ENCODE measurements at places on chromosomes 11 and 22. TPM values are rescaled to one million over a fixed set of nuclear protein-coding genes. Genes with fewer than 3 reads are reported as not detected.

The CNIH2 gene
- under 0.01 TPM for total RNA-seq

The BDNF gene
- total RNA-seq: 1.4 TPM

The SMTNL1 gene
- total RNA-seq: not detected

The SBF2 gene
- 29.4 TPM for total RNA-seq

The UBASH3B gene
- total RNA-seq: 17.2 TPM

The ACAT1 gene
- 42.0 TPM for total RNA-seq

The C11orf16 gene
- not detected for total RNA-seq

The CEP164 gene
- total RNA-seq: 32.2 TPM

The GGT1 gene
- 7.3 TPM for total RNA-seq

The MMP13 gene
- 0.07 TPM for total RNA-seq

The ROBO3 gene
- total RNA-seq: 8.5 TPM

The C11orf91 gene
- not detected for total RNA-seq

The LRRN4CL gene
- total RNA-seq: 1.4 TPM

The PKP3 gene
- total RNA-seq: 208 TPM

The POLA2 gene
- 3.6 TPM for total RNA-seq

The SNX15 gene
- 14.6 TPM for total RNA-seq

The TSPAN32 gene
- total RNA-seq: not detected

The SCUBE2 gene
- 0.07 TPM for total RNA-seq

The MUC2 gene
- total RNA-seq: under 0.01 TPM

The MUC5AC gene
- not detected for total RNA-seq

The DBX1 gene
- not detected for total RNA-seq

The VSIG10L2 gene
- total RNA-seq: 0.14 TPM

The OR52H1 gene
- not detected for total RNA-seq

The NAALAD2 gene
- total RNA-seq: not detected

The PRR14L gene
- 40.8 TPM for total RNA-seq

The OR8A1 gene
- not detected for total RNA-seq

The C11orf21 gene
- not detected for total RNA-seq

The FGF4 gene
- total RNA-seq: not detected

The POTEH gene
- not detected for total RNA-seq

The PAX6 gene
- 2.1 TPM for total RNA-seq

The ISX gene
- total RNA-seq: not detected

The GDPD4 gene
- total RNA-seq: not detected

The TIGD3 gene
- under 0.01 TPM for total RNA-seq

Data from nasal cavity respiratory epithelium epithelial cell of viscerocranial mucosa (primary cell).